Left renal cortex interstitium (tissue), 4 donors: ENCODE measurements at places on chromosomes 12 and 14. TPM values are rescaled to one million over a fixed set of nuclear protein-coding genes. Genes with fewer than 3 reads are reported as not detected.

GRCh38 chr12:6224550-6224949 lies 24.4 kb downstream of the CD9 start:
- DNase-seq = no peak

- DNase-seq = no peak
Observed at GRCh38 chr14:64640839-64641238, 63.4 kb upstream of the PLEKHG3 start.

GRCh38 chr12:90836689-90837088 lies 118.3 kb downstream of the CCER1 start:
- no peak for DNase-seq

- DNase-seq = no peak
Observed at GRCh38 chr14:31252865-31253264, 45.3 kb upstream of the HECTD1 start.

DNA sequence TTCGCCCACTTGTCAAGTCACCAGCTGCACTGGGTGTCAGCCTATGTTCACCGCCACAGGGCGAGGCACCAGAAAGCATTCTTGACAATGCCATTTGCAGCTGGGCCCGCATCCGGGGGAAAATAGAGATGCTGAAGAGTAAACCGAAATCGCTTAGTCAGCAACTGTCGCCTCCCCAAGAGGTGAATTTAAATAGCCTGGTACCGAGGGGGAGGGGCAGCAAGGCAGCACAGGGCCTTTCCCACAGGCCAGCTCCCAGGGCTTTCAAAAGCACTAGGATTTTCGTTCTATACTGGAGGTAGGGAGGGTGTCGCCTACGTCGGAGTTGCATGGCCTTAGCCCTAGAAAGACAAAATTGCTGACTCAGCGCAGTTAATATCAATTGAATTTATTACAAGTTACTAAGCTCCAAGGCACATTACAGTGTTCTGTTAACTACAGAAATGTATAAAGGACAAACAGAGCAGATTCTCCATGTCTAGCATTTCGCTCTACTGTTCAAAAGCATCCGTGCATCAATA lies 4.3 kb downstream of the IRF2BPL start:
- DNase-seq = no peak

Gene CDH24
- 18.5 TPM for polyA plus RNA-seq

Gene CLEC12A
- polyA plus RNA-seq = 0.71 TPM

Gene HOXC9
- 19.1 TPM for polyA plus RNA-seq

DNA sequence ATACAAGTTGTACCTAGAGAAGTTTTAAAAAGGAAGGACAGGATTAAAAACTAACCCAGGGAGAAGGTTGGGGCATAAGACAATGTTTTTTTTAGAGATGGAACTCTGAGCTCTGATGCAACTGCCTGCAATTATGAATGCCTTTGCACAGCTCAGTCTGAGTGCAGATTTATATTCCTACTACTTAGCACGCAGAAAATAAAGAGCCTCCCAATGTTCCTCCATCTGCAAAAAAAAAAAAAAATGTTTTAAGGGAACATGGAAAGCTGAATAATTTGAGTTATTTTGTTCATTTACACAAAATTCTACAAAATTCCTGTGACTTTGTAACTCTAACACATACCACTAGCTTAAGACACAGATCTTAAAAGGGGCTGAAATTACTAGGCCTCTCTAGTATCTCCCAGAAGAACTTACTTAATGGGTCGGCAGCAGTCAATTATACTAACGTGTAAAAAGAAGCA lies 15.7 kb downstream of the CLIP1 start:
- no peak for DNase-seq

- no peak for DNase-seq
Observed at GRCh38 chr12:19515179-19515578, 75.9 kb downstream of the AEBP2 start.

DNA sequence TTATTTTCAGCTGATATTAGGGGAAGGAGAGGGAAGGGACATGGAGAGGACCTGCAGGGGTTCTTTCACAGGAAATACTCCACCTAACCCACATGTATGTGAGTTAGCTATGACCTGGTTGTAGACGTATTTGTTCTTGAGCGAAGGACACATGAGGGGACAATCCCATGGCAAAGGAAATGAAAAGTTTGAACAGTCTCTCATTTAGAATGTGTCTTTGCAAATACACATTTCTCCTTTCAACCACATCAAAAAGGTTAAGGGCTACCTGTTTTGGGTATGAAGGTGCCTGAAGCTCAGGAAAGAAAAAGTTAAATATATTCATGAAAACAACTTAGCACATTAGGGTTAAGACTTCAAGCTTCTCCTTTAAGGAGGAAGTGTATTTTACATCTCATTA lies 7.4 kb downstream of the PYGL start:
- DNase-seq = no peak

- DNase-seq = no peak
Observed at GRCh38 chr14:72165229-72165698, 233.0 kb downstream of the RGS6 start.

DNA sequence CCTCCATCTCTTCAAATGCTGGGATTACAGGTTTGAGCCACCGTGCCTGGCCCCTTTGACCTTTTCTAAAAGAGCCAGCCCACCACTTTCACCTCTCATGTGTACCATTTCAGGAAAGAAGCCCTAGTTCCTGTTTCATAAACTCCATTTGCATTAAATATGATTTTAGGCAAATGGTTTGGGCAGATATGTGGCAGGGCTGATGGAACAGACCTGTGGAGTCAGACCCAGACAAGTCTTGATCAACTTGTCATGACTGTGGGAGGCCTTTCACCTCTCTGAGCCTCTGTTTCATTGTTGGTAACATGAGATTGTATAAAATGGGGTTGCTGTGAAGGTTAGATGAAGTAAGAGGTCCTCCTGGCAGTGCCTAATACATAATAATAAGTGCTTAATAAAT lies 5.2 kb upstream of the MAP3K9 start:
- DNase-seq = no peak

Gene CD163L1
- 2.3 TPM for polyA plus RNA-seq

Gene TMEM30B
- 11.8 TPM for polyA plus RNA-seq

GRCh38 chr14:67569011-67569650 lies 30.9 kb downstream of the PIGH start:
- DNase-seq = no peak

Gene ACSM4
- not detected for polyA plus RNA-seq

Gene KIF5A
- polyA plus RNA-seq = 0.30 TPM

Gene GPR68
- 1.7 TPM for polyA plus RNA-seq

DNA sequence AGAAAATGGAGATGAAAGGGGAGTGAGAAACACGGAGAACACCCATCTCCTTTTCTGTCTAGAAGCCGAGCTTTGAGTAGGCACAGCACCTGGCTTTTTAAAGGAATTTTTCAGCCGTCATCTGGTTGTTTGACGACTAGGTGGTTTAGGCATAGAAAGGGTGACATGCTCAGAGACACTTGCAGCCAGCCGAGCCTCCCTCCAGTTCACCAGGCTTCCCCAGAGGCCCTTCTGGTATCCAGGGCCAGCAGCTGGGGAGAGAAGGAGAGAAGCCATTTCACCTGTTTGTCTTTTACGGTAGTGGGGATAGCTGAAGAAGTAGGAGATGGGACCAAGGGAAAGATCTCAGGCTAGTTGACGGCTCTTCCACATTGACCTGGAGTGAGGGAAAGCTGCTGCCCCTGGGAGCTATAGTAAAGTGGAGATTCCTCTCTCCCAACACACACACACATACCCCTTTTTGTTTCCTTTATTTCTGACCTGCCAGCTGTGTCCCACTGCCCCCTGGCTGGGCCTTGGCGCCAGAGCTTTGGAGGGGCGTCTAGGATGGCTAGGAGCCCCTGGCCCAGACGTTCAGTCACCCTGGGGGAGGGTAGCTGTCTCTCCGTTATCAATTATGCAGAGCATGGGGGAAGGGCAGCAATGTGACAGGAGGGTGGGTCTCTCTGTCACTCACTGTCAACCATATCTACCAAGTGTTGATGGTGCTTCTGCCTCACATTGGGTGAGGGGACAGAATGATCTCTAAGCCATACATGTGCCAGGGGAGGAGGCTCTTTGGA lies 5.5 kb downstream of the MAP3K12 start:
- no peak for DNase-seq

DNA sequence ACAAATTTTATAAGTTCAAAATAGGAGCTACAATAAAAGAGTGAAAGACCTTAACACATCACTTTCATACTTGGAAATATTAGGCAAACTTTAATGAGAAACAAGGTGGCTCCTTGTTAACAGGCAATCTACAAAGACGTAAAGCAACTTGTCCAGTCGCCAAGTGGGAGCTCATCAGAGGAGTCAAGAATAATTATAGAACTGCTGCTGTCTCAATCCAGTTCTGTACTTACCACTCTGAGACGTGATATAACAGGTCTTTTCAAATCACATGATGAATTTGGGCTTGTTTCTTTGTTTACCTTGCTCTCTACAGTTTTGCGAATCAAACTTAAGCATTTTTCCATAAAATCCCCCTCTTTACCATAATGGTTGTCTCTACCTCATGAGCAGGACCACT lies 3.6 kb downstream of the YBX3 start:
- DNase-seq = no peak

Gene DEPDC4
- polyA plus RNA-seq = 5.1 TPM

DNA sequence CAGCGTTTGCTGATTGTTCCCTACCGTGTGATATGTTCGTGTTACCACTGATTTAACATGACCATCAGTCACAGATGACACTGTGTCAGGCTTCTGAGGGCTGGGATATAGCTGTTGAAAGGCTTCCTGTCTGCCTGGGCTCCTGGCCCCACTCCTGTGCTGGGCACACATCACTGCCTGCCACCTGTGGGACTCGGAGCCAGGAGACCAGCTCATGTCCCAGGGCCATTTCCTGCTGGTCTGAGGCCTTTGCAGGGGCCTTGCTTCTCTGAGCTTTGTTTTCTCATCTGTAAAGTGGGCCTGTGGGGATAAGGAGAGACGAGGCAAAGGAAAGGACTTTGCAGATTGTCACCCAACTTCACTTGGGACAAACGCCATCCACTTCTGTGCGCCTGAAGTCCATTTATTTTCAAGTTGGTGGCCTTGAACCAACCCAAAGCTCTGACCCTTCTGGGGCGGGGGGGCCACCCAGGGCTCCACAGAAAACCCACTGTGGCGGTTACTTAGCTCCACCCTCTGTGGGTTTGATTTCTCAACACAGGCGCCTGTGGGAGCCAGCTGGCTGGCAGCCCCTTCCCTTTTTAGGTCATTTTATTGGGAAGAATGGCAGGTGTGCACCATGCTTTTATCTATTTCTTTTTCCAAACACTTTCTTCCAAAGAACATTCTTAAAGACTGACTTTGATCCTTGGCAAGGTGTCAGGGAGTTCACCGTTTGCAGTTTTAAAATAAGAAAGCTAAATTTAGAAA lies 54.1 kb downstream of the BEGAIN start:
- no peak for DNase-seq
